CD4-positive, alpha-beta T cell treated with Interleukin-12 subunit alpha and Interleukin-12 subunit beta, for 1 hour (primary cell): ENCODE measurements at places on chromosomes 1 and 21.

DNA sequence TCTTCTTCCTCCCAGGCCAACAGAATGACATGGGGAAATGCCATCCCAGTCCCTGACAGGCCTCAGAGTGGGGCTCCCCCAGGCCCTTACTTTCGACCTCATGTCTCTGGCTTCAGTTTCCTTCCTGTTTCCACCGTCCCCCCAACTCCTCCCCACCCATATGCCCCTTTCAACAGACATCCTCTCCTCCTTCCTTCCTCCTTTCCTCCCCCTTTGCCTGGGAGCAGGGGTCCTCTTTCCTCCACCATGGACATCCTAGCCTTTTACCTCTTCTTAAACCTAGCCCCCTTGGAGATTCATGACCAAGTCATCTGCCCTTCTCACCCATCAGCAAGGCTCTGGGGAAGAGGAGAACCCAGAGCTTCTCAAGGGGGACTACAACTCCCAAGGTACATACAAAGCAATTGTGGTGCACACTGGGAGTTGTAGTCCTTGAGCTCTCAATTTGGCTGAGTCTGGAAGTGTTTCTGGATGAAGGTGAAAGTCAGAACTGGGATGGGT lies 4.0 kb downstream of the ZBTB7B start:
- DNase-seq = peak; percentile 66

GRCh38 chr1:38918568-38918967 lies 23.1 kb downstream of the RHBDL2 start:
- DNase-seq = no peak

DNA sequence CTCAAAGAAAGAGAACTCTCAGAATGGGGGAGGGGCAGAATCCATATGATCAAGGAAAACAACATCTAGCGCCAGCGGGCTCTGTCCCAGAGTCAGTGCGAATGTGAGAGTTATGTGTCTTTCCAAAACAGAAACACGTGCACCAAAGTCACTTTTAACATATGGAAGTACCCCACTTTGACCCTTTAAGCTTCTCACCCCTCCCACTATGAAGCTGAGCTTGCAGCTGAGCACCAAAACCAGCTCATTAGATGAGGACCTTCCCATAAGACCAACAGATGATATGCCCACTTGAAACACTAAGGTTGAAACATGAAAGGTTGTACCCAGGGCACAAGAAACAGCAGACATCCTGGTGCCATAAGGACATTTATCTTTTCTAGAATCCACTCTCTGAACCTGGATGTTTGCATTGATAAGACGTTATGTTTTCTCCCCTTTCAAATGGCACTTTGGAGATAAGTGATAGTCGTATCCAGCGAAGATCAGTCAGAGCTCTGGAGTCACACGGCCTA lies 171.0 kb downstream of the TGFBR3 start:
- DNase-seq = no peak

DNA sequence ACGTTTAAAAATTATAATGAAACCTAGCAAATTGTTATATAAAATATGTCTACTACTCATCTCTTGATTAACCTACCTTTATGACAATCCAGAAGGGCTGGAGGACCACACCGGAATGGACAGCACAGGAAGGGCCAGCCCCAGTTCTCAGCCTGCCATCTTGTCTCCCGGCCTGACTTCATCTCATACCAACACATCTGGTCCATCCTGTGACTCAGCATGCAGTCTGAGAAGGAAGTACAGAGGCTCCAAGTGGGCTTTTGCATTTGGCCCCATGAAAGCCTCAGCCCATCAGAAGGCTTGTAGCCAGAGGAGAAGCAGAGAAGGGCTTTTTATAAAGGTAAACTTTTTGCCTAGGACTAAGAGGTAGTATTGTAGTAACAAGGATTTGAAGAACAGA lies 436.6 kb downstream of the MRPL39 start:
- no peak for DNase-seq

- DNase-seq = no peak
These were observed 67.6 kb upstream of the LRRC8B start for GRCh38 chr1:89457046-89457445.

- no peak for DNase-seq
These were observed 235.3 kb upstream of the C1orf105 start for GRCh38 chr1:172185211-172185610.

GRCh38 chr1:219771080-219771479 lies 157.3 kb downstream of the SLC30A10 start:
- no peak for DNase-seq
